ENCODE measurements at places on chromosomes 2 and 18.

GRCh38 chr2:3535794-3536681 is 16.7 kb upstream of the ADI1 start:
- DNase-seq: no peak

GRCh38 chr2:68653034-68653433 is 9.7 kb downstream of the PROKR1 start:
- DNase-seq: no peak

- no peak for DNase-seq
Observed at GRCh38 chr2:64063454-64063853, 44.2 kb upstream of the VPS54 start.

- no peak for DNase-seq
Observed at GRCh38 chr2:134590679-134591078, 128.1 kb downstream of the TMEM163 start.

DNA sequence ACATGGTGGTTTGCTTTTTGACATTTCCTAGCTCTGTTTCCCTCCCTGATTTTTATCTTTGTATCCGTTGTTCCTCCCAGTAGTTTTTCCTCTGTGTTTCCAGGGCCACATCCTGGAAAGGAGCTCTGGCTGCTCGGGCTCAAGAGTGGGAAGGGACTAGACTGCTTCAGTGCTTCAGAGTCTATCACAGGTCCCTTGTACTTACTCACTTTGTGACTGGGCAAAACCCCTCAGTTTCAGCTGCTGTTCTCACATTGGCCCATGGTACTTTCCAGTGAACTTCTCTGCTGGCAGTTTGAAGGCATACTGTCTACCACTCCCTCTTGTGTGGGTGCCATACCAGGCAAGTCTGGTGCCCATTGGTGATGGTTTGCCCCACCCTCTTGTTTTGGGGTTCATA is 7.5 kb upstream of the STAMBP start:
- no peak for DNase-seq

DNA sequence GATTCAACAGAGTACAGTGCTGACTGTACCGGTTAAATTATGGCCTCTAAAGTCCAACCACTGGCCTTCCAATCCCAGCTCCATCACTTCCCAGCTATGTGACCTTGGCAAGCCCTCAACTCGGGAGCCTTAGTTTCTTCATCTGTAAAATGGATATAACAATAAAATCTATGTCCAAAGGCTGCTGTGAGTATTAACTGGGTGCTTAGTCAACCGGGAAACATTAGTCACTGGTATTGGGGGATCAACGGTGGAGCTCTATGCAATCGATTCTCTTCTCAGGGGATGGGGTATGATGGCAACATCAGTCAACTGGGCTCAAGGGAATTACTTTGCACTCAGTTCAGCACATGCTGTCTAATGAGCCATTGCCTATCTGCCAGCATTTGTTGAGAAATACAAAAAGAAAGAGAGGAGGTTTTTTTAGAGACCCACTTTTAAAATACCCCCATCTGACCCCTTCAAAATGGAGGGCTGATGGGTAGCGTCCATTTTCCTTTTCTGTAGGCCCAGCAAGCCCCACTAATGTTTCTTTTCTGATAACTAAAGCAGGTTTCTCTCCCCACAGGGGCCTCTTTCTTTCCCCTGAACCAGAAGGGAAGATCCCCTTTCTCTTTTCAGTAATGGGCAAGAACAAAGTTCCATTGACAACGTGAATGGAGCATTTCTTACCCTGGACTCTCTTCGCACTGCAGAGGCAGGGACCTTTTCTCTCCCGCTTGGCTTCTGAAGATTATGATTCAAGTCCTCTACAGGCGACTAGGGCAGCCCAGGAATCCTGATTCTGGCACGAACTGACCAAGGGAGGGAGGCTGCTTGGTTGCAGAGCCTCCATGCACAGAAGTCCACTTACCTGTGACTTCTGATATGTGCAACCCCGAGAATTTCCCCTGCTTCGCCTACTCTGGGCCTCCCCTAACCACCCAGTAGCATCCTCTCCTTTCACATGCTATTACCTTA is 8.7 kb upstream of the AGFG1 start:
- no peak for DNase-seq

- no peak for DNase-seq
Observed at GRCh38 chr2:183490489-183490888, 366.2 kb downstream of the NUP35 start.

All from stimulated activated CD4-positive, alpha-beta T cell treated with anti-CD3 and anti-CD28 coated beads, Interleukin-12 subunit alpha, Interleukin-12 subunit beta, amount 100 ng/mL, for 24 hours (primary cell).